ENCODE measurements at places on chromosomes 12 and 14.

GRCh38 chr12:121334513-121335343 lies 17.5 kb downstream of the ANAPC5 start:
- DNase-seq, result peak; percentile 82

- DNase-seq, result peak; percentile 46
Observed at GRCh38 chr12:6735448-6736191, 11.8 kb downstream of the COPS7A start.

DNA sequence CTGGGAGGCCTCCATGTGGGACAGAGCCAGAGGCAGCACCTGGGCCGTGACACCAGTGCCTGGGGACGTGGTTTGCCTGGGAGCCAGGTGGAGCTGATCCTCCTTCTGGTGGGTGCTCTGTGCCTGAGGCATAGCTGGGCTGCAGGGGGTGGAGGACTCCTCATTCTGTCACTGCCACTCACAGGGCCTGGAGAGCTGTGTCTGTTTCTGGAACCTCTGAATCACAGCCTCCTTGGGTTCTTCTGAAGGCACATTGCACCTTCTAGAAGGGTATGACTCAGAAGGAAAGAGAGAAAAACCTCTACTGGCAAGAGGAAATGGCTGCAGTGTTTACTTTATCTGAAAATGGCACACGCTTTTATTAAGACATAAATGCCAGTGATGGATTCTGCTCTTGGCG lies 659.8 kb downstream of the VRK1 start:
- DNase-seq, result no peak

DNA sequence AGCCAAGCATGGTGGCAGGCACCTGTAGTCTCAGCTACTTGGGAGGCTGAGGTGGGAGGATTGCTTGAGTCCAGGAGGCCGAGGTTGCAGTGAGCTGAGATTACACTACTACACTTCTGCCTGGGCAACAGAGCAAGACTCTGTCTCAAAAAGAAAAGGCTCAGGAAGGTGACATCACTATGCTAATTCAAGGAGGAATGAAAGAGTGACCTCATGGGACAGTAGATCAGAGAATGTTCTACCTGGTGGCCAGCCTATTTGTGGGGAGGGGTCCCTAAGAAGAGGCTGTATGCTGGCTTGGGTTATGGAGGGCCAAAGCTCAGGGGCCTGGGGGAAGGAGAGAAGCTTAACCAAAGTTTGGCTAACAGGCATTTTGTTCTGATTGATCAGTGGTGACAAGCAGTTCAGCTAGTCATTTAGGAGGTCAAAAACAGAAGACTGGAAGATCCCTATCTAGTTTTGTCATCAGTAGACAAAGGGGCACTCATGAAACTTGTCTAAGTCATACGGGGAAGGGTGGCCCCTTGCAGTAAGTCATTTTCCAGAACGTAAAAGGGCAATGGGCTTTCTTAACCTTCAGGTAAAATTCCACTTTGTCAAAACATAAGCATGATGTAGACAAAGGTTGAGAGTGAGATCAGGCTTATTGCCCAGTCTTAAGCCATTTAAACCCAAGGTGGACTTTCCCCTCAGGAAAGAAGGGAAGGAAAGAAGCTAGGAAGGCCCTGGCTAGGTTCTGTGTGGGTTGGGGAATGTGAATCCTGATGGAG lies 60.8 kb upstream of the EEA1 start:
- DNase-seq, result no peak

DNA sequence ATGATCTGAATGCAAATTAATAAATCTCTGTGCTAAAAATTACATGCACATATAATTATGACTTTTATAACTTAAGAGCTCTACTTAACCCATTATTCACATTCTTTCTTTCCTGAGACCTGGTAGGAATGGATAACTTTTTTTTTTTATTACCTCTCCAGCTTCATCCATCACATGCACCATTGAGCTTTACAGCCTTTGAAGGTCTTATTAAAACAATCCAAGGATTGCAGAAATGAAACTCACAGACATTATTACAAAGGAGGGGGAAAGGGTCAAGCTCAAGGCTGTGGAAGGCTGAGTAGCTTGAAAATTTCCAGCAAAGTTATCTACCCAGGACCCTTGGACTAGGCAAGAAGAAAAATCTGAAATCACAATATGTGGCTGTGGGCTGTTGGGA lies 202.5 kb upstream of the GRIP1 start:
- peak; percentile 51 for DNase-seq

DNA sequence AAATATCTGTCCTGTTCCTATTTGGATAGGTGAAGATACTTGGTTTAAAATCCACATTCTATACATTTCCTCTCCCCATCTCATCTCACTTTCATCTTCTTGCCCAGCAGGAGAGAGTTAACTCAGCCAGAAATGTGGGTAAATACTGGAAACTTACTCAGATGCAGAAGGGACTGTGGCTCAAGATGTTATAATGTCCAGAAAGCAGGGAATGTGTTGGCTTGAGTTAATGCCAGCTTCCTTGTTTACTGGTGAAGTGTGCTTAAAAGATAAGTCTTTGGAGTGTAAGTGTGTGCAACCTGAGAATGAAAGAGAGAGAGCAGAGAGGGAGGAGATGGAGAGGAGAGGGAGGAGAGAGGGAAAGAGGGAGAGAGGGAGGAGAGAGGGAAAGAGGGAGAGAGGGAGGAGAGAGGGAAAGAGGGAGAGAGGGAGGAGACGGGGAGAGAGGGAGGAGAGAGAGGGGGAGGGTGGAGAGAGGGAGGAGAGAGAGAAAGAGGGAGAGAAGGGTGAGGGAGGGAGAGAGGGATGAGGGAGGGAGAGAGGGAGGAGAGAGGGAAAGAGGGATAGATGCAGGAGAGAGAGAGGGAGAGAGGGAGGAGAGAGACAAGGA lies 22.0 kb upstream of the SNRPF start:
- DNase-seq, result peak; percentile 77

DNA sequence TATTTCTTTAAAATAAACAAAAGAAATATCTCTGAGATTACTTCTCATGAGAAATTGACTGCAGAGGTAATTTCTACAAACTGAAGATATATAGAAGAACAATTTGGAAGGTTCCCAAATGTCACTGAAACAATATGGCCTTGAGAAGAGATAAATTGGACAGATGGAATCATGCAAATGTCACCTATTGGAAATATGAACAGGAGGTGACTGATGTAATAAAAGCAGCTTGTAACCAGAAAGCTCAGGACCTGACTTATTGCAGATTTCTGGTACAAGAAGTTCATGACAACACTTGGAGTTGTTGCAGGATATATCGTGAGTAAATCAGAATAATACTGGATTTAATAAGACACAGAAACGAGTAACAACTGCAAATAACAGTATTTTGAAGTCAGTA lies 93.3 kb upstream of the TRHDE start:
- no peak for DNase-seq

GRCh38 chr12:48938805-48939204 lies 13.5 kb upstream of the FKBP11 start:
- no peak for DNase-seq

DNA sequence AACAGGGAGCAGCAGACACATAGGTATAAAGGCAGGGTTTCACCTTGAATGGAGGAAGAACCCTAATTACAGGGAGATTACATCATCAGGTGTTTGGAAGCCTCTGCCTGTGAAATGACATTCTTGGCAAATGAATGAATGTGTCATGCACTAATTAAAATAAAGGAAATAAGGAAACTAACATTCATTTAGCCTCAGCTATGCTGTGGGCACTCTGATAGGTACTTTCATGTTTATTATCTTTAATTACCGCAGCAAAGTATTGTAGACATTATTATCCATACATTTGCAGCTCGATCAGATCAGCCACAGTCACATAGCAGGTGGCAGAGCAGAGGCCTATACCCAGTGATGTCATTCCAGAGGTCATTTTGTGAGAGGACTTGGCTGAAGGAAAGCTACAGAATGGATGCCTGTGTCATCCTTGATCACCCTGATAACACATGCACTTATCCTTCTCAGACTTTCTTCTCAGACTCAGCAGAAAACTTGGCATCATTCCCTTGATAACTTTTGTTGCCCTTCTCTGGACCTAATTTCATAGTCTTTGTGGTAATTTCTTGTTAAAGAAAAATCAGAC lies 18.4 kb downstream of the ZNF664 start:
- DNase-seq, result peak; percentile 43

GRCh38 chr14:101078892-101079221 lies 175.3 kb upstream of the RTL1 start:
- no peak for DNase-seq

GRCh38 chr12:122880155-122880667 lies 15.7 kb downstream of the VPS37B start:
- no peak for DNase-seq

DNA sequence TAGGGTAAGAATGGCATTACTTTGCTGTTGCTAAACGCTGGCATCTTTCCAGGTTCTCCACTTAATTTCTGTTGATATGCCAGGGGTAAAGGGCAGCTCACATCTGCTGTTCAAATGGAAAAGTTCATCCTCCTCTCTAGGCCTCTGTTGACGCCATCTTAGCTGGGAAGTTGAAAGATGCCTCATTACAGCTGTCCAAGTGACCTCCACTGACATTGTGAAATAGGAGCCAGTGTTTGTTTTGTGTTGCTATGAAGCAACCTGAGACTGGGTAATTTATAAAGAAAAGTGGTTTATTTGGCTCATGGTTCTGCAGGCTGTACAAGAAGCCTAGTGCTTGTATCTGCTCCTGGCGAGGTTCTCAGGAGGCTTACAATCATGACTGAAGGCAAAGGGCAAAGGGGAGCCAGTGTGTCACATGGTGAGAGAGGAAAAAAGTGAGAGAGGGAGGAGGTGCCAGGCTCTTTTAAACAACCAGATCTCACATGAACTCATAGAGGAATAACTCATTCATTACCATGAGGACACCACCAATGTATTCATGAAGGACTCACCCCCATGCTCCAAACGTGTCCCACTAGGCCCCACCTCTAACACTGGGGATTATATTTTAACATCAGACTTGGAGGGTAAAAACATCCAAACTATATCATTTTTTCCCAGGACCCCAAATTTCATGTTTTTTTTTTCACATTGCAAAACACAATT lies 3.2 kb upstream of the ADAM21 start:
- DNase-seq, result peak; percentile 66

DNA sequence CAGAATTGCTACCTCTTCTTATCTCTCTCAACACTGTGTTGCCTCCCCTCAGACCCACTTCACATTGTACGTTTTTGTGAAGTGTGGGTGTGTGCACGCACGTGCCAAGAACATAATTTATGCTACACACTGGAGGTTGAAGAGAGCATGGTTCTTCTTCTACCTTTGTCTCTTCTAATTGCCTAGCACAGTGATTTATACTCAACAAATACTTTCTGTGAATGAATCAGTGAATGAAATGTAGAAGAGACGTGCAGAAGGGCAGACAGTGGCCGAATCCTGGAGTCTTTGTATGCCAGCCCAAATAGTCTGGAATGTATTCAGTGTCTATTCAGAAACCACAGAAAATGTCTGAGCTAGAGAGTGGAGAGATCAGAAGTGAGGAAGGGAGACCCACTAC lies 4.6 kb upstream of the SAMD4A start:
- no peak for DNase-seq

GRCh38 chr12:118650586-118650960 lies 274.2 kb downstream of the SUDS3 start:
- DNase-seq, result no peak

DNA sequence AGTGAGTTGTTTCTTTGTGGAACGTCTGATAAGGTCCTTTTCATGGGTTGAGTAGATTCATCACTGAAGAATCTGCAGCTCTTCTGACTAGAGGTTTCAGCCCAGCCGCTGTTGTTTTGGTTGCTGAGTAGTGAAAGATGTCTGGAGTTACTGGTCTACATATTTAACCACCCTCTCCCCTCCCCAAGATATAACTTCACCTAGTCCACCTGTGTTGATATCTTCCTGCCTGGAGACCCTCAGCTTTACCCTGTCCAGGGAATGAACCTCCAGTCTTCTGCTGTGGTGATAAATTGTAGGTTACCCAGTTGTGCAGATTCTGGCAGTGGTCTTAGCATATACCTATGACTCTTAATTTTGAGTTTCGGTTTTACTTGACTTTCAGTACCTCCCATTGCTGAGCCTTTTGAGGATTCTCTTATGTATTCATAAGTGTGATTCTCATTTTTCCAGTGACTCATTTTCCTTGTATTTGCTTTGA lies 62.9 kb downstream of the CCDC91 start:
- DNase-seq, result no peak

DNA sequence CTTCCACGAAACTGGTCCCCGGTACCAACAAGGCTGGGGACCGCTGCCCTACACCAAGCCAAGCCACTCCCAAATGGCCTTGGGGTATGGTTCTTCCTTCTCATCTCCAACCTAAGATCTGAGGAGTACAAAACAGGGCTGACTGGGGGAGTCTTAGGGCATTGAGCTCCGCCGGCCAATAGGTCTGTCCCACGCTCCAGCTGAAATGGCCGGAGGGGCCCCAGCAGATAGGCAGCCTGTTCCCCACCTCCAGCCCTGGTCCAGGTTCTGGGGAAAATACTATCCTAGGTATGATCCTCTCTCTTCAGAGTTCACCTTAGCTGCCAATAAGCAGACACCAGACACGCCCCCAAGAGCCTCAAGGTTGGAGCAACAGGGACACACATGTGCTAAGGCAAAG lies 90.2 kb downstream of the ACTN1 start:
- no peak for DNase-seq

DNA sequence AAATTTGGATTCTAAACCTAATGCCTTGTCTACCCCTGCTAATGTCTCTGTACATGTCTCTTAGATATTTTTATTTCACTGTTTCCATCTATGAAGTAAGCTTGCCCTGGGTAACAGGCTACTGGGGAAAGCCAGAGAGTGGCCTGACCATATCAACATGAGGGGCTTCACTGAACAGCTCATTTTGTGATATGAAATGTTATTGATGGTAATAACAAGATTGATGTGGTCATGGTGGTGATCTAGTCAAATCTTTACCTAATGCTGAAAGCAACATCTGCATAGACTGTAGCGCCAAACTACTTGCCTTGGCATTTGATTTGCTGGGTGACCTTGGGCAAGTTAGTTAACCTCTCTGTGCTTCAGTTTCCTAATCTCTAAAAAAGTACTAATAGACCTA lies 9.9 kb upstream of the DYRK2 start:
- DNase-seq, result no peak

DNA sequence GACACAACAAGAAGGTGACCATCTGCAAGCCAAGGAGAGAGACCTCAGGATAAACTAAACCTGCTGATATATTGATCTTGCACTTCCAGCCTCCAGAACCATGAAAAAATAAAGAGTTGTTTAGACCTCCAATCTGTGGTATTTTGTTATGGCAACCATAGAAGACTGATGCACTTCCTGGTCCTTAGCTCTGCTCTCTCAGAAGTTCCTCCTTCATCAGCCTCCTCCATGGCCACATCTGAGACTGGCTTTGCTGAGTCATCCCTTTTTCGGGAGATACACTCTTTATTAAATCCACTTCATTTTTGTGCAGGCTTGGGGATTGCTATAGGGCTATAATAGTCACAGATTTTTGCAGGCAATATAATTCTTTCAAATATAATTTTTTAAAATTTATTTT lies 89.6 kb upstream of the ATF7IP start:
- no peak for DNase-seq

DNA sequence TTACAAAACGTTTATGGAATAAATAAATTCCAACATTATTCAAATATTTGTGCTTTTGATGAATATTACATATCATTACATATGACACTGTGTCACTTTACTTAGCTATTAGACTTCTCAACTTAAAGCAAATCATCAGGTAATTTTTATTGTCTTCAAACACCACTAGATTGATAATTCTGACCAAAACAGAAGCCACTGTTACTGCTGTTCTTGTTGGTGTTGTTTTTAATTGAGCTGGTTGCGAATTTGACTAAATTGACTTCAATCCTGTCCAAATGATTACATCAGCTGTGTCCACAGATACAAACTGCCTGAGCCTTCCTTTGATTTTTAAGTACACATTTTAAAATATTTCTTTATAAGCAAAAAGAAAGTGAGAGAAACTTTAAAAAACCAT lies 29.2 kb downstream of the PRKD1 start:
- DNase-seq, result no peak
